SK-MEL-5 (cell line): ENCODE measurements at places on chromosomes 12 and 14. TPM values are rescaled to one million over a fixed set of nuclear protein-coding genes. Genes with fewer than 3 reads are reported as not detected.

- no peak for DNase-seq
Observed at GRCh38 chr12:57151741-57152630, 4.6 kb upstream of the LRP1-AS start.

DNA sequence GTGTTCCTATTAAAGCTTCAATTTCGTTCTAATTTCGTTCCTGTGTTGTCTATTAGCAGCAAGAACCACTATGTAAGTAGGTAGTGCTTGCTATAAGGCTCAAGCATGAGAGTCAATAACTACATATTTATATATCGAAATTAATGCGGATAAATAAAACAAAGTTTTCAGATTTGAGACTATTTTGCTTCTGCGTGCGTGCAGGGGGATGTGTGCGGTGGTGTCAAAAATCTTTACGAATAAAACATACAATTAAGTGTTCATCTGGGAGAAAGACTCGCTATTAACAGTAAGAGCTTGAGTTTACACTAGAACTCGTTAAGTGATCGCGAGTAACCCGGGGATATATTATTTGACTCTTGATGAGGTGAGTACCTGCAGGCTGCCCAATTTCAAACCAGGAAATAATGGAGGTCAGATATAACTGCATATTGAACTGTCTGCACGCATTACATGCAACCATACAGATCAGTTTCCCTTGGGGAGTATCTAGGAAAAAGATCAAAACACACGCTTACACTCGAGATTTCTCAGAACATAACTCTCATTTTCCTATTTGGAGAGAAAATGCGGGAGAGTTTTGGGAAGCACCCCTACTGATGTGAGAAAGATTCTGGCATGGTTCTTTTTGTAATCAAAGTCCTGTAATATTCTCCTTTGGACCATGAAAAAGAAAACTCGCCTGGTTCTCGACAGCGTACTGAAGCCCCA is 813 bp downstream of the TWF1 start:
- DNase-seq: peak; percentile 27

DNA sequence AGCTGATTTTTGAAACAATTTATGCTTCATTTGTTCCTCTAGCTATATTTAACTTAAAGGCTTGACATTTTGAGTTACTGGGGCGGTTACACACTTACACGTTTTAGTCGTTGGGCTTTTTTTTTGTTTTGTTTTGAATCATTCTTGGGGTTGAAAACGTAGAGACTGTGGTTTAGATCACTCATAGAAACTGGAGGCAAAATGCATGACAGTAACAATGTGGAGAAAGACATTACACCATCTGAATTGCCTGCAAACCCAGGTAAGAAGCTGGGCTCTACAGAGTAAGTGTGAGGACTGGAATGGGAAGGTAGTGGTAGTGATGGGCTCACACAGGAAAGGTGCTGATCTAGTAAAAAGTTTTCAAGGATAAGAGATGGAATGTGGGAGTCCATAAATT is at the start of gene CLEC2D:
TSS of gene CLEC2D (plus strand) at position 180 of the 400 bp plus-strand sequence. CDS start at position 202, 22 bp downstream.
- no peak for DNase-seq

DNA sequence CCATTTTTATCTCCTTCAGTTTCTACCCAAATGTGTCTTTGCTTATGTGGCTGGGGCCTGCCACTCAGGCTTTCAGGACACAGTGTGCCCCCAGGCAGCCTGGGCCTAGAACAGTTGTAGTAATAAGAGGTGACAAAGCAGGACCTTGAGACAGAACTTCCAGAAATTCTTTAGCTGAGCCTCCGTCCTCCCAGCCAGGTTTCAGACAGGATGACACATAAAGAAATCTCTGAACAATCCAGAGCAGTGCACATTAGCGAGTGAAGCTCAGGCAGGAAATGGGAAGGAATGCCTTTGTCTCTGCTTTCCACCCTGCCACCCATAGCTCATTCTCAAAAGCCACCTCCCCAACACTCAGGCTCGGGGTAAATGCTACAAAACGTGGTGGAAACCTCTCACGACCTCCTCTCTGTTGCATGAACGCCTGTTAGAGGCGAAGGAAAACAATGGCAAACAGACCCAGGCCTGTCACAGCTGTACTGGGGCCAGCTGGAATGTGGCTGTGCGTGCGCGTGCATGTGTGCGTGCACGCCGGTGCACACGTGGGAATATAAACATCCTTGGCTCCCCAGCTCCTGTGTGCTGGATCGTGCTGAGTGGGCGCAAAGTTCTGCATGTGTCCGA is 286.7 kb downstream of the ZFP36L1 start:
- no peak for DNase-seq

DNA sequence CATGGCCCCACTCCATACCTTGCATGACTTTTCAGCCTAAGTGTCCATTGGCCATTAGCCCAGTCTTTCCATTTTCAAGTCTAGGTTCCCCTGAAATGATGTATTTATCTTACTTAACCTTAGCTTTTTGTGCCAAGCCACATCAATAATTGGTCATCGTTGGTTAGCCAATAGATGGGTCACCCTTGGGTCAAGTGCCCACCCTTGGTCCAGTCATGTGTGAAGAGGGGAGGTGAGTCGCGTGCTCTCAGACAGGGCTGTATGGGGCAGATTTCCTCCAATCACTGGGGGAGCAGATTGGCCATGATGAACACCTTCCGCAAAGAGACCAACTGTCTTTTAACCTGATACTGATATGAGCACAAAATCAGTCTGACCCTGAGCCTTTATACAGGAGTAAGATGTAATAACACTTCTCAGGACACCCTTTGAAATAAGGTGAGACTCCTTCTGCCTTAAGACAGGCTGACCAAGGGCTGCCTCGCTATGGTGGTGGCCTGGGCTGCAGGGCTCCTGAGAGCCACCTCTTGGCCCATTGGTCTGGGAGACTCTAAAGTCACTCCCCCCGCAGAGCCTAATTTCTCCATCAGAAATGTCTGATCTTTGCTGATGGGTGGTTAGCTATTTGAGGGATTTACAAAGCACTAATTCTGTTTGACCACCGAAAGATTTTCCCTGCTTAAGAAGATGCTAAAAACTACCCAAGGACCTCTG is 143.2 kb downstream of the ZFP36L1 start:
- no peak for DNase-seq

DNA sequence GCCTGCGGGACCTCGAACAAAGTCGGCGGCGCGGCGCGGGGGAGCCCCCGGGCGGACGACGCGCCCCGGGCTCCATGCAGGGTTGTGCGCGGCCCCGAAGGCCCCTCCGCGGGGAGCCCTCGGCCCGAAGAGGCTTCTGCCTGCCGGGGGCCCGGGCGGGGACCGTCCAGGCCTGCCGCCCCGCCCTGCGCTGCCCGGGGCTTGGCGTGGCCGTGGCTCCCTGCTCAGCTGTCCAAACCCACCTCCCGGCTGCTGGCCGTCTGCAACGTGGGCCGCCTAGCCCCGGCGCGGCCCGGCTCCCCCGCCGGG is 670 bp downstream of the DYRK2 start:
- DNase-seq: no peak

GRCh38 chr12:59895166-59895775 is 299.4 kb downstream of the SLC16A7 start:
- DNase-seq: no peak

The RHEBL1 gene
- 5.2 and 7.8 TPM in 2 replicates for total RNA-seq

The TAS2R8 gene
- not detected in 2 replicates for total RNA-seq

The MANSC4 gene
- 0.37 TPM in 1 of 2 replicates, not detected in the other for total RNA-seq
